ENCODE measurements at places on chromosomes 3 and 15. TPM values are rescaled to one million over a fixed set of nuclear protein-coding genes. Genes with fewer than 3 reads are reported as not detected.

TRAT1 gene
- 0.08 TPM for total RNA-seq

- DNase-seq: no peak
These were observed 81.7 kb downstream of the MEGF11 start for GRCh38 chr15:66171841-66172240.

ACAP2 gene
- 29.9 TPM for total RNA-seq

ALDH1L1 gene
- total RNA-seq: 0.08 TPM

- no peak for DNase-seq
These were observed 205.0 kb downstream of the LSAMP start for GRCh38 chr3:116240261-116240660.

FMN1 gene
- 15.6 TPM for total RNA-seq

CHDH gene
- total RNA-seq: 0.41 TPM

- DNase-seq: peak; percentile 19
These were observed 44.4 kb upstream of the LARS2 start for GRCh38 chr3:45343947-45344346.

- no peak for DNase-seq
These were observed 24.1 kb downstream of the GABPB1 start for GRCh38 chr15:50330921-50331320.

GRCh38 chr3:170038434-170039110 lies 777 bp downstream of the GPR160 start:
- no peak for DNase-seq

- peak; percentile 22 for DNase-seq
These were observed 2.1 kb downstream of the ATP11B start for GRCh38 chr3:182795389-182795782.

DNA sequence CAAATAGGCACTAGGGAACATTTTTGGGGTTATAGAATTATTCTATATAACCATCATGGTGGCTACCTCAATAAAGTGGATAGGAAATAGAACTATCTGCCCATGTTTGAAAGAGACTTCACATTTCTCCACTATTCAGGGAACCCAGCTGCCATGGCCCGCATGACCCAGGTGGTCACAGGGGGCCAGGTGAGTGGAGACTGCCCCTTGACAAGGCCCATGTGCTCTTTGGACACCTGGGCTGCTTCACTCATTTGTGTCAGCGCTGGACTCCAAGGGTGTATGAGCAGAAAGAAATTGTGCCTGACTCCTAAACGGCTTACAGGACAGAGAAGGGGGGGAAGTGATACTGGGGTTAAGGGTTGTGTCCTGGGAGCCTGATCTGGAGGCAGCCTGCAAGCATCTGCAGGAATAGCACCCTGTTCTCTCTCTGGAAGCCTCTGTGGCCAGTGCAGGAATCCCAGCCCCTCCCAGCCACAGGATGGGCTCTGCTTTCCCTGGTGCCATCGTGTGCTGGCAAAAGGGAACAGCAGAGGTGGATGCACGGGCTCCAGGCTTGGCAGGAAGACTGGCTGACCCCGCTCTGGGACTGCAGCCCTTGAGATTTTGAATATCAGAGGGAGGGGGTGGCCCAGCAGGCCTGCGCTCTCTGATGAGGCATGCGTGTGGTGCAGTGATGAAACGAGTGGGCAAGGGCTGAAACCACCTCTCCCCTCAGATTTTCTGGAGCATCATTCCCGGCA lies 9.1 kb upstream of the C3orf22 start:
- no peak for DNase-seq

DNA sequence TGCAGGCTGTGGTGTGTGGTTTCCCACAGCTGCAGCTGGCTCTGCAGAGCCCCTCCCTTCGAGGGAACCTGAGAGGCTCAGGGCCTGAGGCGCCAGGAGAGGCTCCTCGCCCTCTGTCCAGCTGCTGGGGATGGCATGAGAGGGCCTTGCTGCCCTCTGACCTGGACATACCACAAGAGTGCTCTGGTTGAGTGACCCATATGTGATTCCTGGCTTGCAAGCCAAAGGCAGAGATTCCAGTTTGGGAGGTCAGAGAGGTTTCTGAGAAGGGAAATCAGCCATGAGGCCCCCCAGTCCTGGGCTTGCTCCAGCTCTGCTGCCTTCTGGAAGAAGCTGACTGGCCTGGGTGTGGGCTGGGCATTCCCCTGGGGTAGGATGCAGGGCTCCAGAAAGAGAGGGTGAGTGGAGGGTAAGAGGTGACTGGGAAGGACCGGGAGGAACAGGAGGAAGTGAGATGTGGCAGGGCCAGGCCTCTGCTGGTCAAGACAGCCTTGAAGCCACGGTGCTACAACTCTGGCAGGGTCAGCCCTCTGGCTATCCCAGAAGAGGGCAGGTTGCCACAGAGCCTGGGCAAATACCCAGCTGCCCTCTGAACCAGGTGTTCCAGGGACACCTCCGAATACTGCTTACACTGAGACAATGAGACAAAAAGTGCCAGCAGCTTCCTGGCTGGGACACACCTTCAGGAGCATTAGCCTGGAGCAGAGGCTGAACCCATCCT lies 16.0 kb upstream of the SRP14 start:
- peak; percentile 90 for DNase-seq

- no peak for DNase-seq
These were observed 53.3 kb downstream of the EBLN2 start for GRCh38 chr3:73114711-73115110.

DNA sequence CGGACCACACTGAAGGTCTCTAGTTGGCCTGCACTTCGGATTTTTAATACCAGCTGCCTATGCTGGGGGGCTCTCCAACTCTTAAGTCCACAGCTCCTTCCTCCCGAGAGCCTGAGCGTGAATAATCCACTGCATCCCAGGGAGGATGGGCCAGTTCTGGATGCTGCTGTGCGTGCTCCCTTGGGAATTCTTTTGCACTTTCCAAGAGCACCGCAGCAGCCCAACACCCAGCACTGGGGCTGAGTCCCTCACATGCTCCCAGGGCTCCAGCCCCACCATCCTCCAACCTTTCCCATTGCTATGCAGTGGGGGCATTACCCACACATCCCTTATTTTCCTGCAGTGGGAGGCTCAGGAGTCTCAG lies 136.4 kb upstream of the IQSEC1 start:
- no peak for DNase-seq

- no peak for DNase-seq
These were observed 563.7 kb downstream of the NSUN3 start for GRCh38 chr3:94626573-94626972.

GRCh38 chr3:172089250-172089649 lies 49.9 kb downstream of the FNDC3B start:
- DNase-seq: peak; percentile 50

ZNF860 gene
- total RNA-seq: not detected
